ENCODE measurements at places on chromosomes 2 and 18.
A peak's percentile ranks its signal among the peaks of the same experiment; 100 is the strongest.

DNA sequence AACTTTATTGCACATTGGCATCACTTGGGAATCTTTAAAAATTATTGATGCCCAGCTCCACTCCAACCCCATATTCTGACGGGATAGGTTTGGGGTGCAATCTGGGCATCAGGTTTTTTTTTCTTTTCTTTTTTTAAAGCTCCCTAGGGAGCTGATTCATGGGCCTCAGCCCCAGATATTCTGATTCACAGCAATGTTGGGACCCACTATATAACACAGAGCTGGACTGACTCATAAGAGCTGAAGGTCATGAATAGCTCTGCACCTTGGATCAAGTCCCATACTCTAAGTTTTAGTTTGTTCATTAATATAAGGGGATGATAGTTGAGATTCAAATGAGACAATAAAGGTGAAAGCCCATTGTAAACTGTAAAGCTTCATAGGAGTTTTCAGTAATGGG, 191.1 kb upstream of the REV1 start:
- no peak for DNase-seq

DNA sequence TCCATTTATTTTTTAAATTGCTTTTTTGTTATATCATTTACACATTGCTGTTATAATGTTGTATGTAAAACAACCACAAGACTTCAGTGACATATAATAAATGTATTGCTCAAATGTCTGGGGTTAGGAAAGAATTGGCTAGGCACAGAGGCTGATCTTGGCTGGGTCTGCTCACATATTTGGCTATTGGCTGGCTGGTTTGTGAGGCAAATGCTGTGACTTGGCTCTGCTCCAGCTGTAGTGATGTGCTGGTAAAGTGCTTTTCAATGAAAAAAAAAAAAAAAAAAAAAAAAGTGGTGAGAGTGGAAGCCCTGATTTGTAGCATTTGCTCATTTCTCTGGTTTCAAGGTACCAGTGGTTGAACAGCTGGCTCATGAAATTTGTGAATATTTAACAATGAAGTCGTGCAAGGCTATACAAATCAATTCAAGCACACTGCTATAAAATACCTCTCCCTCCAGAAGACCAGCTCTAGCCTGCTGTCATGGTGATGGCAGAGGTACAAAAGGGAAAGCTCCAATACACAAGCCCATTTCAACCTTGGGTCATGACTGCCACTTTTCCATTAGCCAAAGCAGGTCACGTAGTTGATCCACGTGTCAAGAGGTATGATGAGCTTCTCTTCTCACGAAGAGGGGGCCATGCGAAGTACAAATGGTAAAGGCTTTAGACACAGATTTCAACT, 43.7 kb upstream of the RIT2 start:
- DNase-seq: peak; percentile 63

DNA sequence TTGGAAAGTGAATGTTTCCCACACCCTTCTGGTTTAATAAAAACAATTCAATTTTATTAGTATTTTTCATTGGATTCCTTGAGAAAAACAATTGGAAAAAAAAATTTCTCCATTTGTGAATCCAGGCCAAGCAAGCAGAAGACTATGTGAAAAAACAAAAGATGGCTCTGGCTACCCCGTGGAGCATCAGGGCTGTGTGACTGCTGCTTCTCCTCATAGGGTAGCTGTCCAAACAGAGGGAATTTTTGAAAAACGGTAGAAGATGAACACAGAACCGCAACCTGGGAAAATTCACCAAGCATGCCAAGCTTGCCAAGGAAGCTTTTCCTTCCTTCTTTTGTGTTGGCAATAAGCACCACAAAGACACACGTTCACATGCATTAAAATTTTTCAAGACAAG, 71.3 kb upstream of the ACVR2A start:
- DNase-seq: peak; percentile 60

GRCh38 chr2:168120730-168121129, 126.7 kb downstream of the STK39 start:
- peak; percentile 34 for DNase-seq

DNA sequence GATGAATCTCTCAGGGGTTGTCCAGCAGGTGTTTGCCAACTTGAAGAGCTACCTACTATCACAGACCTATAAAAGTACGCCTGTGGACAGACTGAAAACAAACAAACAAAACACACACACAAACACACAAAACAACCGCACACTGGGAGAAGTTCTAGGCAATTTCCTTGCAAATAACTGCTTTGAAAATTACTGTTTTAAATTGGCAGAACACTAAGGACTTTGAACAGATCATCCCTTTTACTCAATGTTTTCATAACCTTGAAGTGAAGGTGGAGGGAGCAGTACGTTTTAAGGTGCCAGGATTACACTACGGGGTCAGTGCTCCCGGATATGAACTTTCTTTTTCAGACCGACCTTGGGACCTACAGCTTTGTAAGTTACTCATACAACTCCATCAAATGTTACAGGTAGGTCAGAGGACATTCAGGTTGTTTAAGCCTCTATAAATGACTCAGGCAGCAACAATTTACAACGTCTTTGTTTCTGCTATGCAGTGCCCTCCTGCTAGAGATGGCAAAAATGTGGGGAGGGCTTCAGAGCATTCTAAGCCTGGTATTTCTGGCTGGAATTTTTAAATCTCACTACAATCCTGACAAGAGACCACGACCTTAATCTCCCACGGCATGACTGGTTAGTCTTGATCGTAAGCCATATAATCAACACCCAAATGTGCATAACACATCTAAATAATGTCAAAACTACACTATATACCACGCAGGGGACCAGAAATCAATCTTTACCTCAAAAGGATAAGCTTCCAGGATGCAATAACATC, 1.4 kb upstream of the SLC20A1 start:
- no peak for DNase-seq

DNA sequence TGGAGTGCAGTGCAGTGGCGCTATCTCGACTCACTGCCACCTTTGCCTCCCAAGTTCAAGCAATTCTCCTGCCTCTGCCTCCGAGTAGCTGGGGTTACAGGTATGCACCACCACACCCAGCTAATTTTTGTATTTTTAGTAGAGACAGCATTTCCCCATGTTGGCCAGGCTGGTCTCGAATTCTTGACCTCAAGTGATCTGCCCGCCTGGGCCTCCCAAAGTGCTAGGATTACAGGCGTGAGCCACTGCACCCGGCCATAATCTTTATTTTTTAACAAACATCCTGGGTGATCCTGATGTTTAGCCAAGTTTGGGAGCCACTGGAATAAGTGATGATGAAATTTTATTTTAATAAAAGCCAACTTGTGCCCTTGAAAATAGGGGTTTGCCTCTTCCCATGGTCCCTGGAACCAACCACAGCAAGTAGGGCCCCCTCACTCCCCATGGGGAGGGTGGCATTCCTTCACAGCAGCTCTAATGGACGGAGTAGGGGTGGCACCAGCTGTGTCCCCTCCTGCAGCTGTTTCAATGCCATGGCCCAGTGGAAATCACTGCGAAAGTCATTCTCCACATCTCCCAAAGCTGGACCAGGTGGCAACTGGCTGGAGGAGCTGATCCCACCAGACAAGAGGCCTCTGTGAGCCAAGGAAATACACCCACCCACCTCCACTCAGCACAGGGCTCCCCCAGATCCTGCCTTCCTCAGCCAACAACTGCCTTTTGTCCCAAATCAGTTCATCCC, 194.8 kb downstream of the ZFP36L2 start:
- DNase-seq: no peak

DNA sequence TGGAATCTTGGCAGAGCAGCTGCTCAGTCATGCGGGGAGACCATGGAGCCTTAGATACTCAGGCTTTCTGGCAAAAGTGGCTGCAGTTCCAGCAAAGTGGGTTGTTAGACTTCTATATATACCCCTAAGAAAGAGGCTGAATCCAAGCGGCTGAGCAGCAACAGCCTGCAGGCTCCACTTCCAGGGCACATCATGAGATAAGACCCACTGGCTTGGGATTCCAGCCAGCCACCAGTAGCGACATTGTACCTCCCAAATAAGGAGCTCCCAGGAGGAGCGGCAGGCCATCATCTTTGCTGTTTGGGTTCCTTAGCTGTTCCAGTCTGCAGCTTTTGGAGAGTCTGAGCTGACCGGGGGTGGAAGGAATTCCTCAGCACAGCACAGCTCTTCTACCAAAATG, 150.3 kb upstream of the ST6GAL2 start:
- no peak for DNase-seq

DNA sequence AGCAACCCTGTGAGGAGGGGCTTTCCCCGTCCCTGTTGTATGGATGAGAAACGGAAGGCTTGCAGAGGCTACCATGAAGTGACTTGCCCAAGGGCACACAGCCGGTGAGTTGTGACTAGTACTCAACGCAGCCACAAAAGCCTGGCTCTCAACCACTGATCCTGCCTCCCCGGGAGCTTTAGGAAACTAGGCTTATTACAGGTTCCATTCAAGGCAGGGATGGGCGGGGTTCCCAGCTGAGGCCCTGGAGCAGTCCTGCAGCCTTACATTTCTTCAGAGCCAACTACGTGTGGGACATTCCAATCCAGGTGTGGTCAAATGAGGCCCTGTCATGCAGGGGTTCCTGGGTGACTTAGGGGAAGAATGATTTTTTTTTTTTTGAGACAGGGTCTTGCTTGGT, 59.6 kb downstream of the MEX3C start:
- no peak for DNase-seq

DNA sequence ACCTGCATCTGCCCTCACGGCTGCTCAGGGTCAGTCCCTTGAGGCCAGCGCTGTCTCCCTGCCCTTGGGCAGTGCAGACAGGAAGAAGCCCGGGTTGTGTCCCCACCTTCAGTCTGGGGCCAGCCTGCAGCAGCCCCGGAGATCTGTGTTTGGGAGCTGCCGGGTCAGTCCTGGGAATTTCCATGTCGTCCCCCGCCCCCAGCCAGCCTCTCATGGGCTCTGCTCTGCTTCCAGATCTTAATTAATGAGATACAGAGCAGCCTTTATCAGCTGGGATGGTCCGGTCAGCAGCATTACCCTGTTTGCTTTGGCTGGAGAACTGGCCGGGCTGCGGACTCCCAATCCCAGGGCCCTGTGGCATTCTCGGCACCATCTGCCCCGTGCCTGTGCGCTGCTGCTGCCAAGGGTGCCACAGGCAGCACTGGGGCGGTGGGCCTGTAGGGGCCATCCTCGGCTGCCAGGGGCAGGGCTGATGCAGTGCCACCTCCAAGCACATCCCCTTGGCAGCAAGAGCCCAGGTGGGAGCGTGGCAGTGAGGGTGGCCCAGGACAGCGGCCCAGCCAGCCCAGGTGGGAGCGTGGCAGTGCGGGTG, 2.4 kb downstream of the BOK start:
- DNase-seq: no peak

GRCh38 chr2:112618383-112618782, 27.4 kb upstream of the SLC20A1 start:
- no peak for DNase-seq

GRCh38 chr2:167048829-167049228, 160.5 kb downstream of the XIRP2 start:
- DNase-seq: no peak

DNA sequence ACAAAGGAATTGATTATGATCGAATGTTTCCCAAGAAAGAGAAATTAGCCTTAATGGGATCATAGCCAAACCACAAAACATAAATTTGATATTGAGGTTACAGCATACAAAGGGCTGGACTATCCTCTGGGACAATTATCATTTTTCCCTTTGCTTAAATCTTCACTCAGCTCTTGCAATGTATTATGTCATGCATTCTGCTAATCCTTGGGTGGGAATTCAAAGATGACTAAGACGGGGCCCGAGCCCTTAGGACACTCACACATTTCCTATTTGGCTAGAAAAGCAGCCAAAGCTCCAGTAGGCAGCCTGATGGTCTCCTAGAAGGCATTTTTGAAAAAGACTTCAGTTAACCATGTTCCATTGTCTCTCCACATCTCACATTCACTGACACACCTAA, 17.2 kb upstream of the NMI start:
- no peak for DNase-seq

- DNase-seq: no peak
These were observed 158.8 kb upstream of the WDSUB1 start for GRCh38 chr2:159445307-159445706.

DNA sequence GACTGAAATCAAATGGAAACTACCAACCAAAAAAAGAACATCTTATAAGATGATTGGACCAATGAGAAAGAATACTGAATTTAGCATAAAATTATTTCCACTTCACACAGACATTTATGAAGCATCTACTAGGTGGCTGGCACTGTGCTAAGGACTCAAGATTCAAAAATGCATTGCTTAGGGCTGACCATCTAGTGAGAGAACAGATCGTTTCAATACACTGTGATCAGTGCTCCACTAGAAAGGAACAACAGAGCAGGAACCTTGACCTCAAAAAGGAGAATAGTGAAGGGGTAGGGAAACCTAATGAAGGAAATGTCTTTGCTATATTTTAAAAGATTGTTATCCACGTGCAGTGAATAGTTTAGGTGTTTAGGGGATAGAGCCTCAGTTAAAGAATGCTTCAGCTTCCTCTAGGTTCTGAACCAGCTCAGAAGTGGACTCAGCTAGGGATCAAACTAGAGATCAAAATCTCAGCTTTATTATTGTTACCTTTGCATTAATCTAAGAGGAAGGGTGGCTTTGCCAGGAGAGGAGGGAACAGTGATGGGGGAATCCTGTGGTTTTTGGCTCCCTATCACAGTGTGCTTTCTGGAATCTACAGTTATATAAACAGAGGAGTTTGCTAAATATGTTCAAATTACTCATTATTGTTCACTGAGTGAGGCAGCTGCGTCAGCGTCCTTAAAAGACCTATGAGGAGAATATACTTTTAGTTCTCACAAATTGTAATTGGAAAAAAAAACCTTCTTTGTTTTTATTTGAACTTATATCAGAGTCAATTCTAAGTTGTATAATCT, 16.2 kb upstream of the BBS5 start:
- DNase-seq: no peak
